Activated CD4-positive, CD25-positive, alpha-beta regulatory T cell (primary cell): ENCODE measurements at places on chromosomes 4 and X.
A peak's percentile ranks its signal among the peaks of the same experiment; 100 is the strongest.

DNA sequence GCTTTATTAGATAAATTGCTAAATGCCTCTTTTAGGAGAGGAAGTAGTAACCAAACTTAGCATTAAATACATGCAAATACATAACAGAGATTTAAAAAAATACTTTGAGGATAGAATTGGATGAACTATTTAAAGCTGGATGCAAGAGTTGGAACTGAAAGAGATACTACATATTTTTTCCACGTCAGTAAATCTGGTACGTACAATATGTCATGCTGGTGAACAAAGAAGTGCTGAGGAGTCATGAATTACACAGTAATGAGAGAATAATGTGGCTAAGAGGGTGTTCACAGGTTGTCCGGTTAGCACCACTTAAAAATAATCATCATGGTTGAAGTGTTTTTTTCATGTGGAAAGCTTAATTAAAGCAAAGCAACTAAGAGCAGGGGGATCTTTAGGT, 184.1 kb upstream of the FRMPD4 start:
- DNase-seq: no peak

GRCh38 chr4:86910369-86910768, 18.1 kb upstream of the C4orf36 start:
- no peak for DNase-seq

DNA sequence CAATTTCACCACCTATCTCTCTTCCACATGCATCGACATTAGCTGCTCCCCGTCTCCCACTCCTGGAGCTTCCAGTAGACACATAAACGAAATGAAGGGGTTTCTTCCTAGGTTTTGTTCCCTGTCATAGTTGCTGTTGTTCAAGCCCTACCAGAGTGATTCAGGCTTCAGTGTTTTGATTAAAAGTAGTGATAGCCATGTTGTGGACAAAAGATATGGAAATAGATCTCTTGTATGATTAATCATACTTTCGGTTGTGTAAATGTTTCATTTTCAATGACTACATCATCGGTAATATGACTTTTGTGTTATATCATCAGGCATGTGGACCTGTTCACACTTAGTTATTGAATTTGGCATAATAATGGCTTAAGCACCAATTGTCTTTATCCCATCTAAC, 96.5 kb upstream of the KLF3 start:
- DNase-seq: no peak

DNA sequence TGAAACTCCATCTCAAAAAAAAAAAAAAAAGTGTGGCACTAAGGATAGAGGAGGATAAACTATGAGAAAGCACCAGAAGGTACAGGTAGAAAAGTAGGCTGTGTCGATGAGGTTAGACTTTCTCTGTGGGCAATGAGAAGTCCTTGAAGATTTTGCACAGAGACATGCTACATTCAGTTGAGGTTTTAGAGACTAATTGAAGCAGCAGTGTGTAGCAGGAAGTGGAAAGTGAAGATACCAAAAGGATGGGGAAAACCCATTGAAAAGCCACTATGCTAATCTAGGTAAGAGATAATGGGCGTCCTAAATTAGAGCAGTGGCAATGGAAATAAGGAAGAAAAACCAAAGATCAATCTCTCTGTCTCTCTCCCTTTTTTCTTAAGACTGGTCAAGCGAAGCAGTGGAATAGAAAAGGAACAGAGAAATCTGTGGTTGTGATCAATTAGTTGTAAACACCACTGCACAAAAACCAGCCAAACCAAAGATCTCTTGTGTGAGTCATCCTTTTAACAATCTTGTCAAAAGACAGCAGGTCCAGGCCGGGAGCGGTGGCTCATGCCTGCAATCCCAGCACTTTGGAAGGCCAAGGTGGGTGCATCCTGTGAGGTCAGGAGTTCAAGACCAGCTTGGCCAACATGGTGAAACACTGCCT, 3.5 kb downstream of the SPINK2 start:
- DNase-seq: peak; percentile 2

DNA sequence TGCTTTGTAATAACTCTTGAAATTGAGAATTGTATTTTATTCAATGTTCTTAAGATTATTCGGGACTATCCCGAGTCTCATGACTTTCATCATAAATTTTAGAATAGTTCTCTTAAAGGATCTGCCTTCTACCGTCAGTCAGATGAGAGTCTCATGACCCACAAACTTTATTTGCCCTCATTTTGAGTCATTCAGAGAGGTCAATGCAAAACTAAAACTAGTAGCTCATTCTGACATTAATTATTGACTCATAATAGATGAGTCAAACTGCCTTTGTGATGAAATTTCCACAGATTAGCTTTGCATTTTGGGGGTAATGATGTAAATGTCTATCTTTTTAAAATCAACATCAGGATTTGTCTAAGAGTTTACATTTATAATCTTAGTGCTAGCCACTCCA, 1527.3 kb downstream of the TECRL start:
- DNase-seq: no peak

- DNase-seq: no peak
Observed at GRCh38 chr4:1723131-1723801, 1.9 kb downstream of the TACC3 start.

- DNase-seq: no peak
Observed at GRCh38 chrX:48648336-48648751, 35.3 kb upstream of the WAS start.

- DNase-seq: no peak
Observed at GRCh38 chrX:133435544-133436124, 20.3 kb upstream of the GPC4 start.

- DNase-seq: no peak
Observed at GRCh38 chr4:99945718-99946355, 581 bp downstream of the DNAJB14 start.

GRCh38 chr4:738781-739280, 33.2 kb downstream of the PCGF3 start:
- DNase-seq: no peak

DNA sequence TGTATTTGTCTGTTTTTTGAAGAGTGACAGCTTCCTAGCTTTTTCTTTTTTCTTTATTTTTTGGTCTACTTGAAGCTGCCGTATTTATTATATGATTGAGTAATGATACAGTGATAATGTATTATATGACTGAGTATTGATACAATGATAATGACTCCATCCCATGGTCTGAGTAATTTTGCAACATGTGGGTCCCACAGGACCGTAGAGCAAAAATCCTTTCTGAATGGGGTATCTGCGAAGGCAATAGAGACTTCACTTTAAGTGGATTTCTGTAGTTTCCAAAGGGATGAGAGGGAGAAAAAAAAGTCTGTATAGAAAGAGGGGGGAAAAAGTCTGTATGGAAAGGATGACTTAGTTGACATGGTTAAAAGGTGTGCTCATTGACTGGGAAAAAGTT, 41.0 kb downstream of the SLIT2 start:
- no peak for DNase-seq

DNA sequence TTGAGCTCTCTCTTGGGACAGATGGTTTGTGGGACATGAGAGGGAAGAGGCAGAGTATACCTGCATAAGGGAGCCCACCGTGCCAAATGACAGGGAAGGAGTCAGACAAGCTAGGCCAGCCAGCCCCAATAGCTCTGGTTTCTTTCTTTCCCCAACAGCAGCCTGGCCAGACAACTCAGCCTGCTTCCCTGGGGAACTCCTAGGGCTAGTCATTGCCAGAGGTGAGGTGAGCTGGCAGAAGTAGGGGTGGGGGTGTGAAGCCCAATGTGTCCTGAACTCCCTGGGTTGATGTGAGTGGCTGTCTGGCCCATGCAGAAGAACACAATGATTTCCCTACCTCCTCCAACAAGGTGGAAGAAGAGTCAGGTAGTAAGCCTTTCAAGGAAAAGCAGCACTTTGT, 135.5 kb downstream of the AMMECR1 start:
- DNase-seq: no peak

DNA sequence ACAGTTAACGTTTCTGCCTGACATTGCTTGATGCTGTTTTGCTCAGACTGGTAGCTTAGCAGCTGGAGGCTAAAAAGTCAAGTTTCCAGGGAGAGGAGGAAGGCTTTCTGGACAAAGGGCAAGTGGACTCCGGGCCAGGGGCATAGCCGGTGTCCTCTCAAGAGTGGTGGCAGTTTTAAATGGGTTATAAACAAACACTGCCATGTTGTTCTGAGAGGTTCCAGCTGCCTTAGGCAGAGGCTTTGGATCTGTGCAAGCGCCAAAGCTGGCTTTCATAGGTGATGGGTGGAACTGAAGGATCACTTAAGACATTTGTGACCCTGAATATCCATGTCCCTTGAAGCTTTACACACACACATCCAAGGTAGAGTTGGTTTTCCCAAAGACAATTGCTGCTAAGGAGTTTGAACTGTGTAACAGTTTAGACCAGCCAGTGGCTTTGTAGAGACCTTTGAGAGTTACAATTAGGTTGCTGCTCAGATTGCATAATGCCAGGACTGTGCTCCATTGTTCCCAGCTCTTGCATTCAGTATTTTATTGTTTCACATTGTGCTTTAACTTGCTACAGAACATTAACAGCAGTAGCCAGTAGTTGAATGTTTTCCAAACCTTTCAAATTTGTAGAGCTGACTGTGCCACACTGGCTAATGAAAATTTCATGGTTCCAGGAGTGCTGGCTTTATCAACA, 54.1 kb upstream of the AP1S2 start:
- no peak for DNase-seq

GRCh38 chr4:78244705-78245485, 187.8 kb downstream of the FRAS1 start:
- no peak for DNase-seq

DNA sequence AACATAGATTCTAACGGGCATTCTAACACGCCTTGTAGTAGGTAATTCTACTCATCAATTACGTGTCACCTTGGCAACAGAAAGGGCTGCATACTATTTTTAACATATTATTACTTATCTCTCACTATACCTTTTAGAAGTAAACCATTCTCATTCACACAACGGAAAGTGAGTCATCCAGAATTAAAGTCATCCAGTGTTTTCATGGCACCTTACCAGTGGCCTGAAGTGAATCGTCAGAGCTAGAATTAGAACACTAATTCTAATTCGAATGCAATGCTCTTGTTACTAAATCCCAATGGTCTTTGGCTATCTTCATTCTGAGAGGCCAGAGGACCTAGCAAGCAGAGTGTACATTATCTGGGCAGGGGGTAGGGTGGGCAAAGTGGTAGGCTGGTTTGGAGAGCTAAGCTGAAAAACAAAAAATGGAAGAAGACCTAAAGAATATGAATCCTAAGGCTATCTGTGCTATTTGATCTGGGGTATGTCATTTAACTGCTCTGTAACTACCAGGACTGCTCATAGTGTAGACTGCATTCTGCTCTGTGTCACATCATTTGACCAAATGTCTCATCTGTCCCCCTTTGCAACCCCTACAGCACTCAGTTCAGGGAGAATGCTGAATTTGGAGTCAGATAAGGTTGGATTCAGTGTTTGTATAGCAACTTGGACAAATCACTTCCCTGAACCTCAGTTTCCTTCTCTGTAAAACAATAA, 96.5 kb downstream of the HDAC8 start:
- no peak for DNase-seq

GRCh38 chr4:95107004-95107403, 349.2 kb downstream of the BMPR1B start:
- DNase-seq: no peak

GRCh38 chr4:143514169-143514495, 630 bp downstream of the SMARCA5 start:
- DNase-seq: no peak

- DNase-seq: no peak
Observed at GRCh38 chrX:105695451-105695850, 126.9 kb upstream of the NRK start.

GRCh38 chrX:112868586-112868985, 28.0 kb upstream of the AMOT start:
- DNase-seq: no peak

GRCh38 chr4:30924495-30924894, 204.3 kb downstream of the PCDH7 start:
- DNase-seq: no peak

GRCh38 chr4:152972821-152973628, 36.9 kb downstream of the FHDC1 start:
- DNase-seq: no peak

DNA sequence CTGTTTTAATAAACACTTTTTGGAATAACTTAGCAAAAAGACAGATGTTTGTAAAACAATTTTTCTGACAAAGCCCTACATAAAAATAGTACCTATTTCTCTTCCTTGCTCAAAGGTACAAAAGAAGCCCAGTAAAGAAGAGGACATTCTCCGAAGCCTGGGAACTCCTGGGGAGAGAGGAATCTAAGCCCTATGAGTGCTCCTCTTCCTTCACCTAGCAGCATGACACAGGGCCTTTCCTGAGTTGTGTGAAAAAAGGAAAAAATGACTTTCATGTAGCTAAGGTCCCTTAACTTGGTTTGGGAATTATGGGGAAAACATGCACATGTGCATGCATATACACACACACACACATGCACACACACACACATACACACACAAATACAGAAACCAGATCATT, 586.9 kb downstream of the TMA16 start:
- DNase-seq: no peak

DNA sequence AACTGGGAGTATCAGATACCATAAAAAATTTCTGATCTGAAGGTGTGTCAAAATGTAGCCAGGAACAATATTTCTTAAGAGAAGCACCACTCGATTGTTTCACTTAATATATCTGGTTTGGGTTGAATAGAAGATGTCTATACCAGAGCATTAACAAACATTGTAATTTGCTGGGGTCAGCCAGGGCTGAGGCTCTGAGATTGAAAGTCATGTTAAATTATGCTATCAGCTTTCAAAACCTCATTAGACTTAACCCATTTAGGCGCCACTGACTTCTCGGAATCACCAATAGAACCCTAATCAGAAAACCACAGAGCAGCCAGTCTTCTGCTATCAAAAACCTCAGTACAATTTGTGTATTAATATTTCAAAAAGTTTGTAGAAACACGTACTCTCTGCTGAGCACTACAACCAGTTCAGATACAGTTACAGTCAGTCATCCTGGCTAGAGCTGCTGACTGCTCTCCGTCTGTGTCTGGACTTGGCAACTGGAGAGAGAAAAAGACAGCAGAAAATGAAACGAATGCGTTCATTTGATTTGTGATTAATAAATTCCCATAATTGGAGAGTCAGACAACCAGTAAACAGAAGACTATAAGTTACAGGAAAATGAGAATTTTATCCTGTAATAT, 848.6 kb upstream of the PABPC4L start:
- no peak for DNase-seq

- no peak for DNase-seq
Observed at GRCh38 chr4:5503336-5503936, 204.9 kb downstream of the EVC2 start.

- DNase-seq: no peak
Observed at GRCh38 chr4:109735566-109736365, 5.9 kb upstream of the PLA2G12A start.

- no peak for DNase-seq
Observed at GRCh38 chr4:163694385-163694784, 199.9 kb downstream of the TMA16 start.

DNA sequence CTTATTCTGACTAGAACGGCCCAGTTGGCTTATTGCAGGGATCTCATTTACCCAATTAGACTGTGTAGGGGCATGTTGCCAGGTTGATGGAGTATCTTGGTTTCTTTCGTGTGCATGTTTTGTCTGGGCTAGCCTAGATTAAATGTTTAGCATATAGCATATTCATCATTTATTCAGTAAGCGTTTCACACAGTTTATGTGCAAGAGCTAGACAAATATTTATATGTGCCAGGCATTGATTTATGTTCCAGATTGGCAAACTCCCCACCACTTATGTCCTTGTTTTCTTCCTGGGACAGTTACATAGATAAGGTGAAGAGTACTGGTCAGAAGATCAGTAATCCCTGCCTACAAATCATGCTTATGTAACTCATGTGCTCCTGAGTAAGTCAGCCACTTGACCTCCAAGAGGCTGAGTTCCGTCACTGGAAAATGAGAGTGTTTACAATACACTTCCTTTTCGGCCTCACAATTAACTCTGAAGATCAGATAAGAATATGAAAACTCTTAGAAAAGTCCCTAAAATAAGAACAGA, 57.2 kb downstream of the RUFY3 start:
- no peak for DNase-seq
